GM18507 (cell line): ENCODE measurements at places on chromosomes 16 and 17.

DNA sequence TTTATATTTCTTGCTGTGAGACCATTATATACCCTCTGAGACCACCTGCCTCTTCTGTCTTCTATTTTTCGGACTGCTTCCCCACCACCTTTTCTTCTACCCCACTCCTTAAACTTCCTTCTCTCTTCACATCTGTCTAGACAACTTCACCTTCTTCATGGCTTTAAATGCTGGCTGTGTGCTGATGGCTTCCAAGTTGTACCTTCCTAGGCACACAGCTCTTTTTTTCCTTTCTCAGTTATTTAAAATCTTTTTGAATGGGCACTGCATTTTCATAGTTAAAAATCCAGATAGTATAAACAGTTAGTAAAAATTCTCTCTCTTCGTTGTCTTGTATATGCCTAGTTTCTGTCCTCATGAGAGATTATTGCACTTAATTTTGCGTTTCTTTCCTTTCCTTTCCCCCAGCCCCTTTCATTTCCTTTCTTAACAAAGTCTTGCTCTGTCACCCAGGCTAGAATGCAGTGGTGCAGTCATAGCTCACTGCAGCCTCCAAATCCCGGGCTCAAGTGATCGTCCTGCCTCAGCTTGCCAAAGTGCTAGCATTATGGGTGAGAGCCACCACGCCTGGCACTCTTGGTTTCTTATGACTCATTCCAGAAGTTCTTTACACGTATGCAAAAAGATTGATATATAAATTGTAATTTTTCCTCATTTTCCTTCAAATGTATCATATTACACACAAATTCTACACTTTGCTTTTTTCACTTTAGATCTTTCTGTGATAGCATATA lies 114.3 kb downstream of the NPIPB5 start:
- no peak for DNase-seq

DNA sequence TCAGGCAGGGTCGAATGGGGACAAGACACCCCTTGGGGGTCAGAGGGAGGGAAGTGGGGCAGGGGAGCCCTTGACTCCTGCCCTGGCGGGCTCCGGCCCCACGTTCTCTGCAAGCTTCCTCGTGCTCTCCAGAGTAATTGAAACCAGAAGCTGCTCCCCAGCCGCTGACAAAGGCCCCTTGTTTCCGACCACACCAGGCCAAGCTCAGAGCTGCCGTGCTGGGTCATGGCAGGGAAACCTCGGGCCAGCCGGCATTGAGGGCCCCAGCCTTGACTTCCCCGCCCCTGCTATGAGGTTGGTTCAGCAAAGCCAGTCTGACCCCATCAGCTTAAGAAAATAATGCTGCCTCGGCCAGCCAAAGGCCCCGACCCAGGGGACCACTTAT lies 43.3 kb downstream of the TIMM22 start:
- DNase-seq: no peak

- DNase-seq: no peak
Observed at GRCh38 chr17:48725004-48725287, 2.0 kb downstream of the PRAC2 start.

DNA sequence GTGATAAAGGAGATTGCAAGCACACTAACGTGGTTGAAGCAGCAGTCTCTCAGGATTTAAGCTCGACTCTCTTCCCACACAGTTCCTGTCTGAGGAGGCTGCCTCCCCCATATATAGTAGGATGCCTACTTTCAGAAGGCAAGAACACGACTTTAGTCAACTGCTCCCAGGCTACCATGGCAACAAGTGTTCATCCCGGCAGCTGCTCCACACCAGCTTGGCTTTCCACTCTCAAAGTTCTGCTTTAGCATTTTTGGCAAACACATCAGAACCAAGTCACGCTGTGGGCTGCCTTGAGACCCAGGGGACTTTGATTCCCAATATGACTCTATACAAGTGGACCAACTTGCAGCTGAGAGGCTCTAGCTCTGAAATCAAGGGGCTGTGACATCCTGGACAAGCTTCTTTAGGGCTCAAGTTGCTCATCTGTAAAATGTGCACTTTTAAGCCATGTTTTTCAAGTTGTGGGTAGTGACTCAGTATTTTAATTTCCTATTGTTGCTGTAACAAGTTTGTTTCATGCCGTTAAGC lies 16.5 kb downstream of the ZP2 start:
- peak; percentile 22 for DNase-seq

GRCh38 chr17:34974794-34975785 lies 5.2 kb upstream of the LIG3 start:
- DNase-seq: no peak

DNA sequence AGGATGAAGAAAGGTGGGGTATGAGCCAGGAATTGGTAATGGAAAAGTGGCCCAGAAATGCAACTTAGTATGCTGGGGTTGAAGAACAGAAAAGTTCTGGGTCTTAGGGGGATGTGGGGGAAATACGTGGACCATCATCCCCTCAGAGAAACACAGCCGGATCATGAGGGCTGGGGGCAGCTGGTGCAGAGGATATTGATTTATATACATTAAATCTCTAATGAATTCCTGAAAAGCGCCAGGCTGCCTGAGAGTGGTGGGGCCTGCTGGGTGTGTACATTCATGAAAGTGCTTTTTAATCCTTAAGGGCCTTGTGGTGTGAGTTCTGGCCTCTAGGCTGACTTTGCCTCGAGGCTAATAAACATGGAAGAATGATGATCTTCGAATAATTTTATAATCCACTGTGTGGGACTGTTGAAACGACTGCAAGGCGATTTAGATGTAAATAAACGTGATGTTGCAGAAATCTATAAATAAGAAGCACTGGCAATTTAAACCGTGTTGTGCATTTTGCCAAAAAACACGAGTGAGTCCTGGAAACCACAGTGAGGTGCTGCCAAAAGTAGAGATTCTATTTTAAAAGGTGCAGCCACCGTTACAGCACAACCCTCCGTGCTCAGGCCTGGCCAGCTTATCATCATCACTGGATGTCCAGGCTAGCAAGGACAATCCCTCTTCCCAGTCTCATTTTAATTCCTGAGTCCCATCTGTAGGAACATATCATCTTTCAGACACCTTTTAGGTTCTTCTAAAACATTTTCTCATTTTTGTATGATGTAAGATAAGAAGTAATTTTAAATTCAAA lies 32.1 kb downstream of the PRKAR1A start:
- no peak for DNase-seq

- DNase-seq: no peak
Observed at GRCh38 chr16:58125781-58126335, 3.3 kb downstream of the CFAP20 start.

DNA sequence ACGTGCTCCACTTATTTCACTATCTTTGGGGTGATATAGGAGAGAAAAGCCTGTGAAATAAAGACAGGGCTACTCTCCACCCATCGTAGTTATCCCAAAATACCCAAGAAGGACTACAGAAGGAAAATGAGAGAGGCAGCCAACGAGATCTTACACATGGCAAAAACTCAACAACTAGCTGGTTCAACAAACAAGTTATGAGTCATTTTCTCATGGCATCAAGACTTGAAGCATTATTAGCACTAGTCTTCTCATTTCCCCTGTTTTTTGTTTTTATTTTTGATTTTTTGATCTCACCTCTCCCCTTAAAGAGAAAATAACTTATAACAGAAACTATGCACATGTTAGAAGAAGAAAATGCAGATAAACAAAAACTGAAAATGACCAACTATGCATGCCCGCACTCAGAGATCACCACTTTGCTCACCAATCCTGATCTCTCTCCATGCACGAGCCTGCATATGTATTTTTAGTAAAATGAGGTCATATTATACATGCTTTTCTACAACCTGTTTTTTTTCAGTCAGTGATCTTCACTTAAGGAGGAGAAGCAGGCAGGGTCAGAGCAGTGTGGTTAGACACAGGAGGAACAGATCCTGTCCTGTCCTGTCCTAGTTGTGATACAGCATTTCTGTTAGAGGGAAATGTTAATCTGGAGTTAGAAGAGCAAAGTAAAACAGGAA lies 22.8 kb downstream of the FAM117A start:
- no peak for DNase-seq

- DNase-seq: no peak
Observed at GRCh38 chr17:30238387-30239088, 3.0 kb upstream of the SLC6A4 start.

DNA sequence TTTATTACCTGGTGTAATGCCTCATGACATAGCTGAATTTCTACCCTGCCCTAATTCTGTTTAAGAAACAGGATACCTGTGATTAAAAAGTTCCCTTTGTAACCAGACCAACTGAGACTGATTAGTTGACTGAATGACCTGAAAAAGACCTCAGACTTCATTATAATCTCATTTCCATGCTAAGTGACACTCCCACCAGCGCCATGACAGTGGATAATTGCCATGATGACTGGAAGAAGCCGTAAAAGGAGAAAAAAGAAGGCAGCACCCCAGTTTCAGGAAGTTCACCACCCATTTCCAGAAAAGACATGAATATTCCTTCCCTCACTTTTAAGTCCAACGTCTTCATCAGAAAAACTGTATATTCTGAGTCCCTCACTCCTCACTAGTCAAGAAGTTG lies 125.6 kb upstream of the HS3ST4 start:
- DNase-seq: no peak

DNA sequence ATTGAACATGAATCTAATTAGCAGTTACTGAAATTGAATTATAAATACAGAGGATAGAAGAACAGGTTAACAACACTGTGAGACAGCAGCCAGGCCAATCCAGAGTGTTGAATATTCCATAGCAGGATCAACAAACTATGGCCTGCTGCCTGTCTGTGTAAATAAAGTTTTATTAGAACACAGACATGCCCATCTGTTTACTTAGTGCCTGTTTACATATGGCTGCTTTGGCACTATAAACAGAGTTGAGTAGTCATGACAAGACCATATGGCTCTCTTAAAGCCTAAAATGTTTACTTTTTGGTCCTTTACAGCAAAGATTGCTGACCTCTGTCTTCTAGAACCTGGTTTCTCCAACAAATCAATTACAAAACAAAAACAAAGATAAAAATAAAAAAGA lies 115.4 kb upstream of the CDC42EP4 start:
- DNase-seq: no peak

GRCh38 chr16:12319428-12320035 lies 343.0 kb downstream of the SNX29 start:
- DNase-seq: no peak
